ENCODE measurements at places on chromosomes 2 and 18. TPM values are rescaled to one million over a fixed set of nuclear protein-coding genes. Genes with fewer than 3 reads are reported as not detected.
A peak's percentile ranks its signal among the peaks of the same experiment; 100 is the strongest.

Gene ASXL2
- total RNA-seq: 25.5 TPM

Gene SEMA4F
- 11.0 TPM for total RNA-seq

Gene SERPINB3
- total RNA-seq: not detected

Gene NXPH2
- total RNA-seq: 4.1 TPM

Gene HOXD13
- total RNA-seq: not detected

Gene KLHL29
- 7.3 TPM for total RNA-seq

Gene PCARE
- not detected for total RNA-seq

Gene DYNAP
- total RNA-seq: not detected

Gene PIEZO2
- 17.0 TPM for total RNA-seq

DNA sequence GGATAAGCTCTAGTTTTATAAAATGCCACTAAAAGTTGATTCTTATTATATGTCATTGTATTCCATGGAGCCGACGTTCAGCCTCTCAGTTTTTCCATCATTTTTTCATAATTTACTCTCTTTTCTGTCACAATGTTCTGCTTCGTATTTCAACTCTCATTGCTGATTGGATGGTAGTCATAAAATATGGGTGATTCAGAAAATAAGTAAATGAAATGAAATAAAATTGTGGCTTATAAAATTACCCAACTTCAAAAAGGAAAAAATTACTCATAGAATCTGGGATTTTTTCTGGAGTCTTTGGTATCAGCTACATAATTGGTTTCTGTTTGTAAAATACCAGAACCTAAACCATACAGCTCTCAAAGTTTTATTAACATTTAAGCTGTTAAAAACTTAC is 139.7 kb upstream of the ITGA4 start:
- no peak for DNase-seq
- H3K36me3 ChIP-seq: no peaks in the 10 kb centered on the region
- no peak overlapping the region for H3K27ac ChIP-seq
- peaks cover 21% of the 10 kb centered on the region for H3K4me1 ChIP-seq

GRCh38 chr18:79242246-79242645 is 153.5 kb upstream of the NFATC1 start:
- no peak for DNase-seq
- peaks cover 53% of the 10 kb centered on the region for H3K4me1 ChIP-seq
- H3K27me3 ChIP-seq: no peaks in the 10 kb centered on the region
- H3K27ac ChIP-seq: no peak overlapping the region
- H3K4me3 ChIP-seq: no peak overlapping the region
- peaks cover 3% of the 10 kb centered on the region for H3K36me3 ChIP-seq

- H3K36me3 ChIP-seq: peaks cover 23% of the 10 kb centered on the region
- H3K4me1 ChIP-seq: peaks cover 50% of the 10 kb centered on the region
- no peak for DNase-seq
- no peak overlapping the region for H3K27ac ChIP-seq
- peak overlapping the region; percentile 76 for H3K4me3 ChIP-seq
- H3K27me3 ChIP-seq: no peaks in the 10 kb centered on the region
Observed at GRCh38 chr2:169739351-169739750, 5.7 kb downstream of the KLHL23 start.

DNA sequence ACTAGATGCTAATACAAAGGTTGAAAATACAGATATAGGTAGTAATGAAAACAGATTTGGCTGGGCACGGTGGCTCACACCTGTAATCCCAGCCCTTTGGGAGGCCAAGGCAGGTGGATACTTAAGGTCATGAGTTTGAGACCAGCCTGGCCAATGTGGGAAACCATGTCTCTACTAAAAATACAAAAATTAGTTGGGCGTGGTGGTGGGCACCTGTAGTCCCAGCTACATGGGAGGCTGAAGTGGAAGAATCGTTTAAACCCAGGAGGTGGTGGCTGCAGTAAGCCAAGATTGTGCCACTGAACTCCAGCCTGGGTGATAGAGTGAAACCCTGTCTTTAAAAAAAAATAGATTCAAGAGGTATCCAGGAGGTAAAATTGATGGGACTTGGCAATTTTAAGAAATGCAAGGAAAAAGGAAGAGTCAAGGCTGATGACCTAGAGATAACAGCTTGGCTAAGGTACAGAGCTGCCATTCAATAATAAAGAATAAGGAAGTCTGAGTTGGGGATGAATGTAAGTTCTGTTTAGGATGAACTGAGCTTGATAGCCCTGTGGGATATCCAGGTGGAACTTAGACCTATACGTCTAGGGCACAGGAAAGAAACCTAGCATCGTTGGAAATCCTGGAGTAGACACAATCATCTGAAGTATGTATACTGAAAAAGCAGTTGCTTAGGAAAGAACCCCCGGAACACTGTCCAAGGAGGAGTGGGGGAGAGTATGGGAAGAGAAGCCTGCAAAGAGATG is 9.1 kb downstream of the MAT2A start:
- peaks cover 22% of the 10 kb centered on the region for H3K36me3 ChIP-seq
- DNase-seq: no peak
- H3K4me1 ChIP-seq: peaks cover 16% of the 10 kb centered on the region
- H3K4me3 ChIP-seq: peak overlapping the region; percentile 39

DNA sequence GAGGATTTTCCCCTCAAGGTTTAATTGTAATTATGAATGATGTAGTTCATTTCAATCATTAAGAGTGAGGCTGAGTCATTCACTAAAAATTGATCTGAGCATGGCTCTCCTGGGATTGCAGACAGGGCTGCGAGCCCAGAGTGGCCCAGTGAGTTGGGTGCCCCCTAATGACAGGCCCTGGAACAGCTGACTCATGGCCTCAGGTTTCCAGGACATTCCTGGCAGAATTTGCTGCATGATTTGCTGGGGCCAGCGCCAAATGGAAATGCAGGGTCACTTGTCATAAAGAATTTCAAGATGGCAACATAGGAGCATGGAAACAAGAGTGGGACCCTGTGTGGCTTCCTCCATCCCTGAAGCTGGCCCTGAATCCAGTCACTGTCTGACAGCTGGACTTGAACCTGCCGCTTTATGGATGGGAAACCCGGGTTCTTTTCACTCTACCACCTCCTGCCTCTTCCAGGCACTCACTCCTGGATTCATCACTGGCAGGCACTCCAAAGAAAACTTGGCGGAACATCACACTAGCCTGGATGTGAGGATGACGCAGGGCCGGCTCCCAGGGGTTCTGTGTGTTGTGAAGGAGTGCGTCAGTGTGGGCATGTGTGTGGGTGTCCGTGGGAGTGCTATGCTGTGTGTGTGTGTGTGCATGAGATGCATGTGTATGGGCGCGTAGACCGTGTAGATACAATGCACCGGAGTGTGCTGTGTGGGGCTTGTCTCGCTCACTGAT is 15.2 kb downstream of the OTOF start:
- no peaks in the 10 kb centered on the region for H3K36me3 ChIP-seq
- H3K4me1 ChIP-seq: peaks cover 4% of the 10 kb centered on the region
- DNase-seq: peak; percentile 43
- peak overlapping the region; percentile 29 for H3K27ac ChIP-seq
- H3K4me3 ChIP-seq: no peak overlapping the region

DNA sequence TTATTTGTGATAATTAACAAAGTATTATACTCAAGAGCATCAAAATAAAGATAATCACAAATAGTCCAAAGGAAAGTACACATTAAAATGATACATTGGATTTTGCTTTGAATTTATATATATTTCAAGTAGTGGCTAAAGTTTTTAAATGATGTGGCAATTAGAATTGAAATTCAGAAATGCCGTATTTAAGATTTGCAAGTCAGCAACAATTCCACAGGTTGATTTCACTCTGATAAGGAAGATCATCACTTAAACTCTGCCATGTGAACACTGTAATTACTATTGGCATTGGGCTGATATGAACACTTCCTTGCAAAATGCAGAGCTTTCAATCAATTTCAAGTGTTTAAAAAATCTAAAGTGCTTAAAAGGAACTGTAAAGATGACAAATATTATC is 39.6 kb upstream of the PAX3 start:
- peaks cover 12% of the 10 kb centered on the region for H3K36me3 ChIP-seq
- no peaks in the 10 kb centered on the region for H3K27me3 ChIP-seq
- H3K4me3 ChIP-seq: no peak overlapping the region
- H3K27ac ChIP-seq: no peak overlapping the region

GRCh38 chr18:63017076-63017475 is 301.7 kb downstream of the PHLPP1 start:
- DNase-seq: no peak
- H3K4me3 ChIP-seq: no peak overlapping the region
- H3K36me3 ChIP-seq: peaks cover 6% of the 10 kb centered on the region
- H3K27ac ChIP-seq: no peak overlapping the region
- H3K27me3 ChIP-seq: peaks cover 21% of the 10 kb centered on the region
- no peaks in the 10 kb centered on the region for H3K4me1 ChIP-seq

DNA sequence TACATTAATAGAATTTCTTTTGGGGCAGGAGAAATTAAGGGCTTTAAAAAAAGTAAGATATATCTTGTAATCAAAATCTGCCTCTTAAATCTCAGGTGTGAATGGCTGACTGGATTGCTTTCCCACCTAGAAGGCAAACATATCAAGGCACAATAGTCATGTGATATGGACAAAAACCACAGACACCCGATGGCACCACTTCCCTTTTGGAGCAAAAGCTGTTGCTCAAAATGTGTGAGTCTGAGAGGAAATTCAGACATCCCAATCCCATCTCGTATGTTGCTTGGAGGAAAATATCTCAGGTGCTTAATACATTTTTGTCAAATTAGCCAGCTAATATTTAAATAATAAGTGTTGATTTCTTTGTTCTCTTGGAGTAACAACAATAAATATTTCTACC is 120.7 kb downstream of the KCNF1 start:
- H3K4me1 ChIP-seq: no peaks in the 10 kb centered on the region
- DNase-seq: no peak
- peaks cover 8% of the 10 kb centered on the region for H3K36me3 ChIP-seq
- no peak overlapping the region for H3K27ac ChIP-seq
- H3K4me3 ChIP-seq: no peak overlapping the region

- peaks cover 32% of the 10 kb centered on the region for H3K27me3 ChIP-seq
- H3K4me3 ChIP-seq: no peak overlapping the region
- H3K36me3 ChIP-seq: no peaks in the 10 kb centered on the region
- no peaks in the 10 kb centered on the region for H3K4me1 ChIP-seq
- no peak for DNase-seq
Observed at GRCh38 chr2:114056294-114057143, 166.6 kb downstream of the ACTR3 start.

GRCh38 chr2:101310090-101310833 is 1.8 kb upstream of the RNF149 start:
- no peak for DNase-seq
- peaks cover 7% of the 10 kb centered on the region for H3K36me3 ChIP-seq
- no peaks in the 10 kb centered on the region for H3K27me3 ChIP-seq

GRCh38 chr18:4888251-4889040 is 308.6 kb downstream of the AKAIN1 start:
- DNase-seq: no peak
- no peaks in the 10 kb centered on the region for H3K27me3 ChIP-seq
- peaks cover 4% of the 10 kb centered on the region for H3K36me3 ChIP-seq
- H3K4me1 ChIP-seq: no peaks in the 10 kb centered on the region
- H3K27ac ChIP-seq: no peak overlapping the region

- H3K4me3 ChIP-seq: no peak overlapping the region
- peaks cover 9% of the 10 kb centered on the region for H3K4me1 ChIP-seq
- no peak overlapping the region for H3K27ac ChIP-seq
- peaks cover 12% of the 10 kb centered on the region for H3K27me3 ChIP-seq
Observed at GRCh38 chr2:65639156-65639864, 206.9 kb upstream of the SPRED2 start.

GRCh38 chr2:50263728-50264127 is 768.2 kb downstream of the NRXN1 start:
- no peaks in the 10 kb centered on the region for H3K27me3 ChIP-seq
- H3K4me1 ChIP-seq: no peaks in the 10 kb centered on the region
- no peak overlapping the region for H3K27ac ChIP-seq

DNA sequence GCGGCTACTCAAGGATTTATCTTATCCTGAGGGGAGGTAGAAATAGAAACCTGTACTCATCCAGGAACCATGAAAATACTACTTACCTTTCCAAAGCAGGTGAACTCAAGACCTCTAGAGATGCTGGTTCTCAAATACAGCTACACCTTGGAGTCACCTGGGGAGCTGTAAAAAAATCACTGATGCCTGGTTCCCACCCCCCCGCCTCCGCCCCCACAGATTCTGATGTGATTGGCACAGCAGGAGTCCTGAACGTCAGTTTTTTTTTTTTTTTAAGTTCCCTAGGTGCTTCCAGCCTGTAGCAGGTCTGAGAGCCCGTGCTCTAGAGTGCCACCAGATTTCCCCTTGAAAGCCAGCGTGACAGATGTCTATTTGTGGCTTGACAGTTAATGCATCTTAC is 113.6 kb downstream of the MRO start:
- DNase-seq: no peak
- peaks cover 22% of the 10 kb centered on the region for H3K4me1 ChIP-seq
- H3K27ac ChIP-seq: no peak overlapping the region
- no peak overlapping the region for H3K4me3 ChIP-seq
- H3K27me3 ChIP-seq: no peaks in the 10 kb centered on the region

- H3K4me1 ChIP-seq: peaks cover 64% of the 10 kb centered on the region
- H3K4me3 ChIP-seq: no peak overlapping the region
- H3K27me3 ChIP-seq: no peaks in the 10 kb centered on the region
- no peak for DNase-seq
- H3K27ac ChIP-seq: peak overlapping the region; percentile 40
Observed at GRCh38 chr18:62759704-62760402, 44.5 kb downstream of the PHLPP1 start.

DNA sequence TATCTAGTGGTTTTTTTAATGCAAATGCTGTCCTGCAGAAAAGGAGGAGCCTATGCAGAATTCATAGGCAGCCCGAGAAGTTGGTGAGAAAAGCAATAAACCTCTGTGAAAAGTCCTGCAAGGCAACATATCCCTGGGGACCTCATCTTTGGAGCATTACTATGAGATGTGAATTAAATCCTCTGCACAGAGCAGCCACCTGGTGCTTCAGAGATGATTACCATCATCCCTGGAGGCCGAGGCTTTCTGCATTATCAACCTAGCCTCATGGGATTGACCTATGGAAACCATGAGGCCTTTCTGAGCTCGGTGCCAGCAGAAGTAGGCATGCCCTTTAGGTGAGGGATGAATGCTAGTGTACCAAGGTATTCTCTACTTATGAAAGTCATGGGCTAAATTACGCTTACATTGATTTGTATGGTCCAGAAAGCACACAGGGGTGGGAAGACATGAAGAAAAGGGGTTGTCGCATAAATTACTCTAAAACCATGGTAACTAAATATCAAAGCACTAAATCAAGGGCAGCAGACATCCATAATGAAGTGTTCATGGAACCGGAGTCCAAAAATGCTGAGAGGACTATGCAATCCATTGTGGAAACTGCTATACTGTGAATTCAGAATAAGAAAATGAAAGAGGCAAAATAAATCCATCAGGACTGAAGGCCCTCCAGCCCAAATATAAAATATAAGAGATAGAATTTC is 623.5 kb upstream of the DDX18 start:
- no peak overlapping the region for H3K27ac ChIP-seq
- H3K4me3 ChIP-seq: no peak overlapping the region
- H3K27me3 ChIP-seq: no peaks in the 10 kb centered on the region
- H3K4me1 ChIP-seq: peaks cover 4% of the 10 kb centered on the region
- no peaks in the 10 kb centered on the region for H3K36me3 ChIP-seq

- H3K27me3 ChIP-seq: no peaks in the 10 kb centered on the region
- no peaks in the 10 kb centered on the region for H3K36me3 ChIP-seq
- no peak overlapping the region for H3K4me3 ChIP-seq
- DNase-seq: no peak
Observed at GRCh38 chr2:100257939-100258338, 64.4 kb downstream of the LONRF2 start.

- H3K4me1 ChIP-seq: no peaks in the 10 kb centered on the region
- no peak for DNase-seq
- no peaks in the 10 kb centered on the region for H3K27me3 ChIP-seq
- peaks cover 6% of the 10 kb centered on the region for H3K36me3 ChIP-seq
Observed at GRCh38 chr18:12027046-12027445, 45.7 kb downstream of the IMPA2 start.

Measured in neural crest cell (in vitro differentiated cells).